Subcutaneous adipose tissue (tissue), 4 donors: ENCODE measurements at places on chromosomes 3 and 15. TPM values are rescaled to one million over a fixed set of nuclear protein-coding genes. Genes with fewer than 3 reads are reported as not detected.

Gene RETNLB
- not detected for total RNA-seq

Gene BNC1
- 0.44 TPM for total RNA-seq

Gene CADPS
- total RNA-seq: not detected

Gene CASR
- total RNA-seq: not detected

Gene CEP97
- 6.2 TPM for total RNA-seq

Gene APOD
- 1,537 TPM for total RNA-seq
